Breast epithelium (tissue), 4 donors: ENCODE measurements at places on chromosomes 7 and 10.

GRCh38 chr10:3647074-3647473 lies 137.9 kb downstream of the KLF6 start:
- no peak for DNase-seq

GRCh38 chr7:9939176-9939575 lies 1034.5 kb upstream of the PHF14 start:
- DNase-seq: no peak

GRCh38 chr7:30699706-30700495 lies 17.6 kb upstream of the CRHR2 start:
- DNase-seq: no peak

- no peak for DNase-seq
Measured at GRCh38 chr10:102727037-102727818, 12.8 kb downstream of the SFXN2 start.

GRCh38 chr7:40815512-40815911 lies 680.7 kb downstream of the SUGCT start:
- DNase-seq: no peak

- no peak for DNase-seq
Measured at GRCh38 chr7:44772867-44773266, 23.6 kb upstream of the PPIA start.

DNA sequence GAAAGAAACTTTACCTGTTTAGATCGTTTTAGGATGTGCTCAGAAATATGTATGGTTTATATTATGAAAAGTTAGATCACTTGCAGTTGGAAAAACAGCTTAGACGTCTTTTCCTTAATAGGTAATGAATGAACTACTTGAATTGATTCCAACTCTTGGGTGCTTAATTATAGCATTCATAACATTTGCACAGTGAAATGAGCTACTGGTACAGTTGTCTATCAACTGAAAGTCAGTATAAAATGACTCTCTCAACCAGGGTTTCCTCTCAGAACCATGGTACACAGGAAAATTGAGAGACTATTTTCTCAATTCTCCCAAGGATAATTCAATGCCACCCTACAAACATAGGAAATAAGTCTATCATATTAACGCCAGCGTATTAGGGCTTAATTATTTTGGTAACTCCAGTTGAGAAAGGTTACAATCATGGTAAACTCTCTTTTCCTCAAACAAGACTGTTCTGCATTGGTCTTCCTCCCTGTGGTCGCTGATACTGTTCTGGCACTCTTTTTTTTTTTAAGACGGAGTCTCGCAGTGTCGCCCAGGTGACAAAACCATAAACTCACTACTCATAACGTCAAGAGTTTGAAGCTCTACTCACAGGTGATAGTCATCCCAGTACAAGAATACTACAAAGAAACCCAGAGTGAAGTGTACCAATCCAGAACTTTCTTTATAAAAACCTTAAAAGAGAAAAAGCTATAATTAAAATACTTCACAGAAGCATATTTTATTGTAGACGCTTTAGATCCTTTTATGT lies 2.0 kb downstream of the ANLN start:
- DNase-seq: no peak

DNA sequence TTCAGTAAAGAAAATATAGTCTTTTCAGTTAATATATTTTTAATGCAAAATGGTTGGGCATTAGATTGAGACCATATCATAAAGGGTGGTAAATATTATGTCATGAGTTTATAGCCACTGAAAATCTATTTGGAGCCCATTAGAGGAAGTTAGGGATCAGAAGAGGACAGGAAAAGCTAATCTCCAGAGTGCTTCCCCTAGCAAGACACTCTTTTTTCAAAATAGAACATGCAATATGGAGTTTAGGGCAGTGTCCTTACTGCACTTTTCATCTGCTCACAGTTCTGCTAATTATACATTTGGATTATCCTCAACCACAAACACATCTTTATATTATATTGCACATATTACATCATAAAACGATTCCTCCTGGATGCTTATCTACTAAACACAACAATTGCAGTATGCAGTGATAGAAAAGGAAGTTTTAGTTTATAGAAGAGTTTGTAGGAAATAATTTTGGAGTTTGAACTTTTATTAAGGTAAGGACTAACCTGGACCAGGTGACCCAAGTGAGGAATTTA lies 159.8 kb downstream of the PHF14 start:
- no peak for DNase-seq

DNA sequence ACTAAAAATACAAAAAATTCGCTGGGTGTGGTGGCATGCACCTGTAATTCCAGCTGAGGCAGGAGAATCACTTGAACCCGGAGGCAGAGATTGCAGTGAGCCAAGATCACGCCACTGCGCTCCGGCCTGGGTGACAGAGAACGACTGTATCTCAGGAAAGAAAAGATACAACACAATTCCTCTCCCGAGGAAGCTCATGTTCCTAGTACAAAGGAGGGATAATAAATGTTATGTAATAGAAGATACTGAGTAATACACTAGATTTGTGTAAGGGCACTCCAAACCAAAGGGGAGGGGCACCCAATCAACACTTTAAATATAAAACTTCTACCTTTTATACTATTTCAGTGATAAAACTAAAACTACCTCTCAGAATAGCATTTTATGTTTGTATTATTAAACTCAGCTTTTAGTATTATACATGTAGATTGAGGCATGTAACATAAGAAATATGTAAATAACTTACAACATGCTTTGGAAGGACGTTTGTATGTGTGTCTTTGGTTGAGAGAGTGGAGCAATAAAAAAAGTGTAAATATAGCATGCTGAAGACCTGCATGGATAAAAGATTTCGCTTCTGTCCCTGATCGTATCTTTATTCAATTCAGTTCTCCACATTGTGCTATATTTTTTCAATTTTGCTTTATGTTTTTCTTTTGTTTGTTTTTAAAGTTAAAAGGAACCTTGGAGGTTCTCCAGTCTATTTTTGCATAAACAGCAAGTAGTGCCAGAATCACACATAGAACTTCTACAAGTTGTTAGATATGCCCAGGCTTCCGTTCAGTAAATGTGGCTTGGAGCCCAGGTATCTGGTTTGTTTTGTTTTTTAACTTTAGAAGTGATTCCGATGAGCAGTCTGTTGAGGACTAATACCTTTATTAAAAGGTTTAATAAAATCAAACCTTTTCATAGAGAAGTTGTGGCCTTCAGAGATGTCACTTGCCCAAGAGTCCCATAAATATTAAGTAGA lies 71.9 kb downstream of the WAC start:
- no peak for DNase-seq

DNA sequence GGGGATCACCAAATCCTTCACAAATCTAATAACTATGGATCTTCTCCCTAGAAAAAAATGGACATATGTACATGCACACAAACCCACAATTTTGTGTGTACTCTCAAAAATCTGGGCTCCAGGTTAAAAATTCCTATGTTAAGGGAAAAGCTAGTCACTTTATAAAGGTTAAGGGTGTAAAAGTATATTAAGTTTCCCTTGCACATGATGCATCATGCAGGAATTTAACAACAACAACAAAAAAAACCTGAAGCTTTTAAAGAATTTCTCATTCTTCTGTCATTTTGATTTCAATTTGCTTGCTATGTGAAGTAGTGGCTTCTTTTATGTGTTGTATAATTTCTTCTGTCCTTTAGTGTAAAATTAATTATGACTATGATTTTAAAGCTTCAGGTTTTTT lies 123.7 kb downstream of the CNOT4 start:
- DNase-seq: no peak

GRCh38 chr7:1225441-1226185 lies 7.1 kb upstream of the UNCX start:
- DNase-seq: no peak

- no peak for DNase-seq
Measured at GRCh38 chr10:114258274-114258840, 19.3 kb downstream of the VWA2 start.

DNA sequence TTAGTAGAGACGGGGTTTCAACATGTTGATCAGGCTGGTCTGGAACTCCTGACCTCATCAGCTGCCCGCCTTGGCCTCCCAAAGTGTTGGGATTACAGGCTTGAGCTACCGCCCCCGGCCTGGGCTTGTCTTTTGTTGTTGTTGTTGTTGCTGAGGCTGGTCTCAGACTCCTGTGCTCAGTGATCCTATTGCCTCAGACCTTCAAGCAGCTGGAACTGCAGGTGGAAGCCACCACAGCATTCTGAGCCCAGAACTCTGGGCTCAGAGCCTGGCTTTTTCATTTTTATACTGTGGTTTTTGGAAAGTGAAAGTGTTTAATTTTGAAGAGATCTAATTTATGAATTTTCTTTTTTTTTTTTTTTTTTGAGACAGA lies 16.2 kb upstream of the DNAJB6 start:
- DNase-seq: no peak

DNA sequence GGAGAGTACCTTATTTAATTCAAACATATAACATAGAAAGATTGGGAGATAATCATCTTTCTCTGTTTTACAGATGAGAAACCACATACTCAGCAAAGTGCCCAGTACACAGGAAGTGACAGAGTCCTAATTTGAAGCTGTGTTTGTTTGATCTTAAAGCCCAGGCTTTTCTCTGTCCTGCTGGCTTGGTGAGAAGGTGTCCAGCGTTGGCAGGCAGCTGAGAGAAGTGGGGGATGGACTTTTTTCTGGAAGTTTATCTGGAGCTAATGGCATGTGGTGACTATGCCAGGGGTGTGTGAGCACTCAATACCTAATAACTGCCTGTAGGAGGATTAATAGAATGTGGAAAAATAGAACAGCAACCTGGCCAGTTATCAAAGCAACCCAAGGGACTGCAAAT lies 60.8 kb downstream of the NPSR1 start:
- no peak for DNase-seq

DNA sequence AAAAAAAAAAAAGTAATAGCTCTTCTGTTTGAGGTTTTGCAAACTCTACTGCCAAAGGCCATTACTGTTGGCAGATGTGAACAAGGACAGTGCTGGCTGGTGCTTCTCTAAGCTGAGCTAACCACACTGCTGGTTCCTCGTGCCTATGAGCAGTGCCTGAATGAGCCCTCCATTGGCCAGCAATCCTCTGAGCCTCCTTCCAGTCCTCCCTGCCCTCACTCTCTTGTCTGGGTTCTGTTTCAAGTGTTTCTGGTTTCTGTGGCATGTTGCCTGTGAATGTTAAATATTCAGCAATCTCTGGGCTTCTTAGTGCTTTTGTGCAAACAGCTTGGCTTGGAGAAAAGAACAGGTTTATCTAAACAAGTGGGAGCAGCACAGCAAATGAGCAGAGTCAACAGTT lies 161.3 kb upstream of the AUTS2 start:
- DNase-seq: no peak

DNA sequence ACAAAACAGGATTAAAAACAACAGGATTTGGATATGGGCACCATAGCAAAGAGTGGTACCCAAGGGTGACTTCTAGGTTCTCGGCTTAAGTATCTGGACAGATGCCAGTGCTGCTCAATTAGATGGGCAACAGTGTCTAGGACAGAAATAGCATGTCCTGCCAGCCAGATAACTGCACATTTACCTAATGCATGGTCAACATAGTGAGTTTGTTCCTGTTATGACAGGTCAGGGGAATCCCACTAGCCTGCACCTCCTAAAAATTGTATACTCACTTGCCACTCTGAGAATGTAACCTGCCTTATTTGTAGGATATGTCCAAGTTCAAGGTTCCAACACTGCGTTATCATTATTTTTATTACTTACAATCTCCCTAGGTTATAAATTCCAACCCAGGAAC lies 471.7 kb downstream of the GRM8 start:
- no peak for DNase-seq

- no peak for DNase-seq
Measured at GRCh38 chr7:93407239-93407638, 167.3 kb downstream of the CALCR start.

DNA sequence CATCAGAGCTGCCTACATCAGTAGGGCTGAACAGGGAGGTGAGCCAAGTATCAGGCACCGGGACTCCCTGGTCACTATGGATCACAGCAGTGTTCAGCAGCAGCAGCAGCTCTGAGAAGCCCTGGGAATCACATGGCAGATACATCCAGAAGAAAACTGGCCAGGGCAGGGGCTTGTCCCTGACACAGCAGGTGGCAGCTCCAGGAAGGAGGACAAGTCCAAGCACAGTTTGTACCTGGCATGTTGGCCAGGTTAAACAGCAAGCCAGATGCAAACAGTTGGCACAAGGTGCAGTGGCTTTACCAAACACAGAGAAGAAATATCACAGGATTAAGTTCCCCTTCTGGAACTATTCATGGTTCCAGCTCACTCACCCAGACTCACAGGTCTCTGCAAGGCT lies 139.4 kb downstream of the KCNMA1 start:
- DNase-seq: no peak

DNA sequence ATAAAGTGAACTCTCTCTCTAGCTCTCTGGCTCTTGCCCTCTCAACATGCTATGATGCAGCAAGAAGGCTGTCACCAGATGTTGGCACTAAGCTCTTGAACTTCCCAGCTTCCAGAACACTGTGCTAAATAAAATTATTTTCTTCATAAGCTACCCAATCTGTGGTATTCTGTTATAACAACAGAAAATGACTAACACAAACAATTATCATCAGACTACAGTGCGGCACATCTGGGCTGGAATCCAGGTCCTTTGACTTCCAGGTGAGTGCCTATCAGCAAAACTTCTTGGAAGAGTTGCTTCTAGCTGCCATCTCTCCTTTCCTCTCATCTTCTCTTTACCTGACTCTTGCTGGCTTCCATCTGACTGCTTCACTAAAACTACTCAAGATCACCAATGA lies 20.4 kb downstream of the HTR7 start:
- DNase-seq: no peak

DNA sequence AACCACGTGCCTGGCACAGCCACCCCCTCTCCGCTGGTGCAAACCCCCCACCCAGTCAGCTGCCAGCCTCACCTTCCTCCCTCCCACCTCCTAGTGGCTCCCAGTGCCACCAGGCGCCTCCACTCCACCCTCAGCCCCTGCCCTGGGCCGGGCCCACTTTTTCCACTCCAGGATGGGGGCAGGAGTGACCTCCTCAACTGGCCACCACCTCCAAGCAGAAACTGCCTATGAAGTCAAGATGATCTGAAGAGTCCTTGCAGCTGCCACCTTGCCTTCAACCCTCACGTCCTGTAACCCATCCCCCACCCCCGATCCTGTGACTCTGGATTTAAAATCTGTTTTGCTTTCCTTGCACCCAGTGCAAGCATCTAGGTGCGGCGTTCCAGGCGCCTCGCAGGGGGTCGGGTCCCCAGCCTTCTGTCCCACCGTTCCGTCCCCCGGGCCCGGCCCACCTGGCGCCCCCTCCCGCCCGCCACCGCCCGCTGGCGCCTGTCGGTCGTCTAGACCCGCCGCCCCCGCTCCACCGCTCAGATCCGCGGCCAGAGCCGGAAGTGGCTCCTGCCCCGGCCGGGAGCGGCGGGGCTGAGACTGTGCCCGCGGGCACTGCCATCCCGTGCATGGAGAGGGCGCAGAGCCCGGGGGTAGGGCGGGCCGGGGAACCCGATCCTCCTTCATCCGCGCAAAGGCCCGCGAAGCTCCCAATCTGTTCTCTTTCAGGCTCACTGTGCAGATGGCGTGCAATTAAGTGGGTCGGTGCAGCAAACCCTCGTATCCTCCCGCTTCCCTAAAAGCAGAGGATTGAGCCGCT lies 51.2 kb upstream of the GTF2I start:
- no peak for DNase-seq
